ENCODE measurements at places on chromosomes 6 and 20. TPM values are rescaled to one million over a fixed set of nuclear protein-coding genes. Genes with fewer than 3 reads are reported as not detected.

GRCh38 chr20:60340232-60340631 is 382.0 kb downstream of the CDH26 start:
- DNase-seq, result no peak

GRCh38 chr6:168636147-168637004 is 195.4 kb downstream of the SMOC2 start:
- DNase-seq, result no peak

DNA sequence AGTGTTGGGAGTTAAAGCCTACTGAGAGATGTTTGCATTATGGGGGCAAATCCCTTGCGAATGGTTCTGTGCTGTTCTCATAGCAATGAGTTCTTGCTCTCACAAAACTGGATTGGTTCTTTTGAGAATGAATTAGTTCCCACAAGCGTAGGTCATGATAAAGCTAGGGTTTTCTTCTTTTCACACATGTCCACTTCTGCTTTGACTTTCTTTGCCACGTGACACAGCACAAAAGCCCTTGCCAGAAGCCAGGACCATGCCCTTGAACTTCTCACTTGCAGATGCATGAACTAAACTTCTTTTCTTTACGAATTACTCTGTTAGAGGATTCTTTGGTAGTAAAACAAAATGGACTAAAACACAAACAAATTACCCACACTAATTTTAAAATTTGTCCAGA is 922.8 kb downstream of the EPHA7 start:
- DNase-seq, result no peak

DNA sequence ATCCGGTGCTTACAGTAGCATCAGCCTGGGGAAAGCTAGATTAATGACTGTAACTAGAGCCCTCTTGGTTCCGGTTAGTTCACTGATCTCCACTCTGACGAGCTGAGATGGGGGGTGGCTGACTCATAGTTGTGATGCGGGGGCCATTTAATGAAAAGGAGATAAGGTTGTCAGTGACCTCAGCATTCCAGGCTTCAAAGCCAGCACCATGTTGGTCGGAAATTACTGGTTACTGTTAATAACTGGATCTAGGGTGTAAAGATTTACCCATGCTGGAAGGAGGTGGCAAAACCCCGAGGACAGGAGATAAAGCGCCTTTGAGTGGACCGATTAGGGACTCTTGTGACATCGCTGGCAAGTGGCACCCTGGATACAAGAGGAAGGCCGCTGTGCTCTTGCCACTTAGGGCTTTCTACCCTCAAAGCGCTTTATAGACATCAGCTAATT is 21.1 kb downstream of the FOXC1 start:
- no peak for DNase-seq

GRCh38 chr6:42078386-42078785 is 28.1 kb downstream of the TAF8 start:
- DNase-seq, result no peak

DNA sequence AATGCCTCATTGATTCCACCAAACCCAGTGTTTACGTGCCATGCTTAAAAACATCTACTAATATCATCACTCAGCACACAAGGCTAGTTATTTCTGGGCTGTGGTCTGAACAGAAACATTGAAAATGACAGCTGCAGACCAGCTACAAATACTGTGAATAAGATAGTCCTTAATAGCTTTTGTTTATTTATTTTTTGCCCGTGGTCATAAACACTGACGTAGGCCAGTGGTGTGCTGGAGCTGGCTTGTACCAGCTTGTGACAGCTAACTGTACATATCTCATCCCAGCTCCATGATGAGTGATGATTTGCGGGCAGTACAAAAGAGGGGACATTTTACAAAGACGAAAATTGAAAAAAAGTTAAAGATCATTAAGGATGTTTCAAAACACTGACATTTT is 1057.0 kb downstream of the EPHA7 start:
- DNase-seq, result no peak

GRCh38 chr6:92708270-92708669 is 711.1 kb downstream of the EPHA7 start:
- no peak for DNase-seq

DNA sequence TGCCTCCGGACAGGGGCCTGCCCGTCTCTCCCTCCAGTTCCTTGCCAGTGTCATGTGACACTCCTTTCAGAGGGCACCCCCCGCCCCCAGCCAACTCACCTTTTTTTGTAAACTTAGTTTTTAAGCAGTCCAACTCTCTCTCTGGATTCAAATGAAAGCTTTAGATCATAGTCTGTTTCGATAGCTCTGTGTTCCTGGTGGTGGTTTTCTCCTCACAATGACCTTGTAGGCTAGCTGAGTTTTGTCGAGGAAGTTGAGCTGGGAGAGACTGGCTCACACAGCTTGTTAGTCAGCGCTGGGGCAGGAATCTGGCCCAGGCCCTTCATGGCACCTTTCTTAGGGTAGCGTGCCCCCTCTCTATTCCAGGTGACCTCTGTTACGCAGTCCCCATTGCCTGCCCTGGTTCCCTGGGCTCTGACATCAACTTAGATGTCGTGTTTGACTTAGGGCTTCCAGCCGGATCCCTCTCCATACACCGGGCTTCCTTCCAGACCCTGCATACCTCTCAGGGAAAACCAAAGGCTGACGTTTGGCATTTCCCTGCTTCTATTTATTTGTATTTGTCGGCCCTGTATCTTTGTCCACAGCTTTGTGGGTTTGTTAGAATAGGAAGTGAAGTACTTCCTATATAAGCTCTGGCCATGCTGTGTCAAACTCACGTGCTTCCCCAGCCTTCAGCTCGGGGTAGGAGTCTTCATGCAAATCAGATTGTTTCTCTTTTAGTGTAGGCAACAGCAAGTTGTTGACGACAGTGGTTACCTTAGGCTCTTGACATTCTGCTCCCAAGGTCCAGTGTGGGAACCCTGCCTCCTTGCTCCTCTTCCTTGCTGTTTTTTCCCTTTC is 12.7 kb downstream of the IGF2R start:
- DNase-seq, result no peak

DNA sequence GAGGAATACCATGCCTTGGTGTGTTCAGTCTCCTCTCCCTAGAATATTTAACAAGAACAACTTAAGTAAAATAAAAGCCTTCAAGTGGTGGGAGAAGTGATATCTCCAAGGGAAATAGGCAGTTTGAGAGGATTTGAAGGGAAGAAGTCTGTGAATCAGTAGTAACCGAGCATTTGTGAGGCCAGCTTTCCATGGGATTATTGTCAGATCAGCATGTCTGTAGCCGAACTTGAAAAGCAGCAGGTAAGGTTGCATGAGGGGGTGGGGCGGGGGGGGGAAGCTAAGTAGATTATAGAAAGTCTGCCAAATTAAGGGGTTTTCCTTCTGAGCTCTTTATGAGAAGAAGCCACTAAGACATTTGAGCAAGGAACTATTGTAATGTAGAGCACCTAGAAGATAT is 92.6 kb downstream of the GRIK2 start:
- DNase-seq, result no peak

DNA sequence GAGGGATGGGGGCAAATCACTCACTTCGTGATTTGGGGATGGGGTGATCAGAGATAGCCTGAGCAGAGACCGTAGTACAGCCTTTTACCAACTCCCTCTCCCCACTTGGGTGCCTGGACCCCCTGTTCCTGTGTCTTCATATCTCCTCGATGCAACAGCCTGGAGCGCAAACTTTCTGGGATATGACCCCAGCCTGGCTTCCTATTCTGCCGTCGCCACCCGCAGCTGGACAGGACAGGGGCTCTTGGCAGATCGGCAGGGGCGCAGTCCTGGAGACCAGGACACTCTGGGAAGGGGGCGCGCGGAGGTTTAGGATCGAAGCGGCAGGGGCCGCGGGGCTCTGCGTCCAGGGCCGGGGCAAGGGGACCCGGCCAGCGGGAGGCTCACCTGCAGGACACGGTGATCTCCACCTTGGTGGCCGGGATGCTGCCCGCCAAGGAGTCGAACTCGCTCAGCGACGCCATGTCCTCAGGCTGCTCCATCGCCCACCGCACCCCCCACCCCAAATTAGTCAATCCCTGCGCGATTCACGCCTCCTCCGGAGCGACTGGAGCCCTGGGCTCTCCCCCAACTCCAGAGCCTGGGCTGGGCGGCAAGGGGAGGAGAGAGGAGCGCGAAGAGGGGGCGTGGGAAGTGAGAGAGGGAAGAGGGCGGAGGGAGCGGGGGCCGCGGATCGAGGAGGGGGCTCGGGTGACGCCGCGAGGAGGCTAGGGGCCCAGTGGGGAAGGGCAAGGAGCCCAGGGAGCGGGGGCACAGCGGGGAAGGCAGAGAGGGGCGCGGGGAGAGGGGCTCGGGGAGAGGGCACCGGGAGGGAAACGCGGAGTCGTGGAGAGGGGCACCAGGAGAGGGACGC is at the start of gene CPNE5:
Gene CPNE5, minus strand, starts transcription at position 549 of the 853 bp plus-strand sequence. Its CDS starts 67 bp downstream, at position 482.
- peak; percentile 11 for DNase-seq

- no peak for DNase-seq
Measured at GRCh38 chr20:21398109-21399004, 1.0 kb upstream of the NKX2-4 start.

DNA sequence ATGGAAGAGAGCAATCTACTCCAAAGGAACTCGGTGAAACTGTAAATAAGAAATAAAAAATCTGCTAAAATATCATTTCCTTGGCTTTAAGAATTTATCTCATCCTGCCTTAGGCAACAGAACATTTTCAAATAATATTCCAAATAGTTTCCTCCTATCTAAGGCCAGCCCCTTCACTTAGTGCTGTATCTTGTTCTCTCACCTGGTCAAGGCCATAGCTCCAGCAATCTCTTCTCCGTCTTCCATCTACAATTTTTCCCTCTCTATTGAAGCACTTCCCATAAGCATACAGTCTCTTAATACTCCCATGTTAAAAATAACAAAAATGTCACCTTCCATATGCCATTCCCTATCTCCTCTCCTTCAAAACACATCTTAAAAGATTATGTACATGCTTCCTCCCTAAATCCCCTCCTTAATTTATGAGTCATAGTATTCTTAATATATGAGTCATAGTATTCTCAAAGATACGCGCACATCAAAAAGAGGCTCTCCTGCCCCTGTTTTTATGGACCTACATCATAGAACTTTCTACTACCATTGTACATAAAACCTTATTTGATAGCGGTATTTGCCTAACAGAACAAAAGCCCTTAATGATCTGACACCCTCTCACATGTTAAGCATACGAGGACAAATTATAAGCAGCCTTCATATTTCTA is 146.9 kb downstream of the PDE10A start:
- DNase-seq, result no peak

- DNase-seq, result no peak
Measured at GRCh38 chr6:6907286-6907685, 200.5 kb upstream of the RREB1 start.

DNA sequence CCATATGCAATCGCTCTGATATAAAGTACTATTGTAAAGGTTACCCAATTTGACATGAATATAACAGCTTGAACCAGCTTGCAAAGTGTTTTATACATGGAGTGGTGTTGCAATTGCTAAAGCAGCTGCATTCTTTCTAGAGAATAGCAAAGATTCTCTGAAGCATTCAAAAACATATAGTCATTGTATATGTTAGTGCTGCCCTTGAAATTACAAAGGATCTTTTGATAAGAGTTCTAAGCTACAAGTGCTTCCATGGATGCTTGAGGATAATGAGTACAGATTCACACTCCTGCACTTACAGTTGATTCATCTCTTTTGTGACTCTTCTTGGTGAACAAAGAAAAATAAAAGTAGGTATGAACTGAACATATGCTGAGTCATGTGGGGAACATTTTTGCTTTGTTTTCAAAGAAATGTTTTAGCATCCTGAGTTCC is 175.7 kb downstream of the ALDH8A1 start:
- DNase-seq, result no peak

DNA sequence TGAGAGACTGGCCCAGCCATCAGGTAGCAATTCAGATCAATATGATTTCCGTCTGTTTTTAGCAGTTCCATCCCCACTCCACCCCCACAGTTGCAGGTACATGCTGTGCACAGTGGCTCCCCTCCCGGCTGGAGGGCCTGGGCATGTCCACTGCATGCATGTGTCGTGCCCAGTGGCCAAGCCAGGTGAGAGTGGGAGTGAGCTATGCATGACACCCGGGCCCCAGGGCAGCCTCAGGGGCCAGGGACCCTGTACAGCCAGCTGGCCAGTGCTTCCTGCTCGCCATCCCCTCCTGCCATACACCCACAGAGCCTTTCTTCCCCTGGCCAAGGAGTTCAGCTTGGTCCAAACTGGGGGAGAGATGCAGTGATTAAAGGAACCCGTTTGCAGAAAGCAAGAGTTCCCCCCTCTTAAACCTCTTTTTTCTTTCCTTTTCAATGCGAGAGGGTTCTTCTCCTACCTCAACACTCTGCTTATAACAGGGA is 135.3 kb downstream of the THBS2 start:
- DNase-seq, result no peak

DNA sequence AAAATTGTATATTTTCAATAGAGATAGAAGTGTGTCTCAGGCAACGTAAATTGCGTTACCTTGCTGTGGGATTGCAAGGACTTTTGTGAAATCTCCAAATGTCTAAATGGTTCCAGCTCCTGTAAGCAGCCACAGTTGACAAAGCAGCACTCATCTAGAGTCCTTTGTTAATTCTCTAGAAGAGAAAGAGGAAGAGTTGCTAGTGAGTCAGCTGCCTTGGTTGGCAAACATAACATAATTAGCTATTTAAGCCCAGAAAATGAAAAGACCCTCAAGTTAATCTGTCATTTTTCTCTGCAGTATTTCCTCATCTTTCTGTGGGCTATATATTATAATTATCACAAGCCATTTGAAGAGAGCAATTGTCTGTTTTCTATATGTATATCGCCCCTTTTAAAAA is 66.4 kb upstream of the FABP7 start:
- no peak for DNase-seq

DNA sequence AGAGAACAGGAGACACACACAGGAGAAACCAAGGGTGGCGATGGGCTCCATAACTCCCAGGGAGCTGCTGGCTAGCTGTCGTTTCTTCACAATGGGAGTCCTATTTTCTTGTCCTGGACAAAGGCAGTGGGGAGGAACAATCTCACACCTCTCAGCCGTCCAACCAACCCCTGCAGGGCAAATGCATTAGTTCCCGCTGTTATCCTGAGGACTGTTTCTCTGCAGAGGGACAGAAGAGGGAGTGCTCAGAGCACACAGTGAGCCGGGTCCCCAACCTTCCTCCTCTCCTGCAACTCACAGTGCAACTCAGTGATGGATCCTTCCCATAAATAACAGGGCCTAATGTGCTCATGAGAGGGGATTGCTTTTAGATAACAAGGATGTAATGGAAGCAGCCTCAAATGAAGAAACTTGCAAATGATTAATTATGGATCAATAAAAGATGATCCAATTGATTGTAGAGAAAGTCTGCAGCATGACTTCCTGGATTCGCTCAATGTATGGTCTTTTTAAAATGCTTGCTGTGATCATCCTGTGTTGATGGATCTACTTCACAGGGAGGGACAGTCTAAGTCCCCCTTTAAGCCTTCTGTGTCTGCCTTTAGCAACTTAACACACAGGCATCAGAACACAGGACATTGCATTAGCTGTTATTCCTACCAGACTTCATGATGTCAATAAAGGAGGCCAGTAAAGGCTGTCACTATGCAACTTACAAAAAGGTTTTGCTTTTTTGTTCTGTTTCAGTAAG is 453.4 kb upstream of the AGPAT4 start:
- no peak for DNase-seq

- no peak for DNase-seq
Measured at GRCh38 chr20:25061821-25062530, 4.0 kb upstream of the ACSS1 start.

GRCh38 chr20:42697962-42698361 is 491.7 kb downstream of the PTPRT start:
- DNase-seq, result no peak

Gene PEX3
- total RNA-seq, result 31.3 TPM

Gene SOBP
- 2.1 TPM for total RNA-seq

Gene DUSP15
- total RNA-seq, result not detected

Gene SPO11
- total RNA-seq, result not detected

Gene NOL4L
- total RNA-seq, result 15.9 TPM

Gene FERMT1
- 0.52 TPM for total RNA-seq

Gene KIAA0408
- 2.3 TPM for total RNA-seq

Gene C20orf141
- total RNA-seq, result not detected

Gene CDH4
- total RNA-seq, result 0.08 TPM

Gene SRC
- total RNA-seq, result 1.1 TPM

Gene GNRH2
- total RNA-seq, result 1.1 TPM

Gene CALHM6
- total RNA-seq, result 5.6 TPM
